ENCODE measurements at places on chromosomes 11 and 22.
A peak's percentile ranks its signal among the peaks of the same experiment; 100 is the strongest.

DNA sequence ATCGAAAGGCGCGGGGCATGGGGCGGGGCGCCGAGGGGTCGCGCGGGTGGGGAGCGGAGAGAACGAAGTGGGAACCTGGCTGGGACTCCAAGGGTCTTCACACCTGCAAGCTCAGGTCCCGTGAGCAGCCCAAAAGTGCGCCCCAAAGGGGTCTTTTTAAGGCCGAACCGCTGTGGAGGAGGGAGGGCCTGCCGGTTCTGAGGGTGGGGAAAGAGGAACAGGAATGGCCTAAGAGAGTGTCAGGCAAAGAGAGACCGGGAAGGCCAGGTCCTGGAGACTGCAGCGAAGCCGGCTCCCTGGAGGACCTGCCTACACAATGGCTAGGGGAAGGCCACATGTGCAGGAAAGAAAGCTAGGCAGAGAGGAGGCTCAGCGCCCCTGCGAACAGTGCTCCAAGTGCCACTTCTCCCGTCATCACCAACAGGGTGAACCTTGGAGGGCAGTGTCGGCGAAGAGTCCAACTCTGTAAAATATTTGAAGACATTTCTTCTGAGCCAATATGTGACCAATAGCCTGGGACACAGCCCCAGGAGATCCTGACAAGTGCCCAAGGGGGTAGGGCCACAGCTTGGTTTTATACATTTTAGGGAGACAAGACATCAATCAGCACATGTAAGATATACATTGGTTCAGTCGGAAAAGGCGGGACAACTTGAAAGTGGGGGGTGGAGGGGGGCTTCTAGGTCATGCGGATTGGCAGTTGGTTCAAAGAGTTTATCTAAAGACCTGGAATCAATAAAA, 710 bp upstream of the DGCR2 start:
- no peak overlapping the region for H3K27ac ChIP-seq
- DNase-seq, result no peak
- H3K4me3 ChIP-seq, result peak overlapping the region; percentile 60
- H3K4me1 ChIP-seq, result peaks cover 20% of the 10 kb centered on the region
- no peaks in the 10 kb centered on the region for H3K27me3 ChIP-seq
- peaks cover 3% of the 10 kb centered on the region for H3K36me3 ChIP-seq

DNA sequence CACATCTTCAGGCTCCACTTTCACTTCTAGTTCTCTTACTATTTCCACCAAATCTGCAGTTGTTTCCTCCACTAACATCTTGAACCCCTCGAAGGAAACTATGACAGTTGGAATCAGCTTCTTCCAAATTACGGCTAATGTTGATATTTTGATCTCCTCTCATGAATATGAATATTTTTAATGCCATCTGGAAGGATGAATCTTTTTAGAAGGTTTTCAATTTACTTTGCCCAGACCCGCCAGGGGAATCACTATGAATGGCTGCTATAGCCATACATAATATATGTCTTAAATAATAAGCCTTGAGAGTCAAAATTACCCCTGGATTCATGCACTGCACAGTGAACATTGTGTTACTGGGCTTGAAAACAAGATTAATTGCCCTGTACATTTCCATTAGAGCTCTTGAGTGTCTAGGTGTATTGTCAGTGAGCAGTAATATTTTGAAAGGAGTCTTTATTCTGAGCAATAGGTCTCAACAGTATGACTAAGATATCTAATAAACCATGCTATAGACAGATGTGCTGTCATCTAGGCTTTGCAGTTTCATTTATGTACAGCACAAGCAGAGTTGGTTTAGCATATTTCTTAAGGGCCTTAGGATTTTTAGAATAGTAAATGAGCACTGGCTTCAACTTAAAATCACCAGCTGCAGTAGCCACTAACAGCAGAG, 48.3 kb upstream of the LRRC55 start:
- no peak overlapping the region for H3K27ac ChIP-seq
- DNase-seq, result no peak
- H3K27me3 ChIP-seq, result no peaks in the 10 kb centered on the region
- no peaks in the 10 kb centered on the region for H3K4me1 ChIP-seq
- no peak overlapping the region for H3K4me3 ChIP-seq

- H3K36me3 ChIP-seq, result no peaks in the 10 kb centered on the region
- H3K27ac ChIP-seq, result no peak overlapping the region
- no peaks in the 10 kb centered on the region for H3K27me3 ChIP-seq
These were observed 14.4 kb downstream of the DNAJB13 start for GRCh38 chr11:73965076-73965763.

DNA sequence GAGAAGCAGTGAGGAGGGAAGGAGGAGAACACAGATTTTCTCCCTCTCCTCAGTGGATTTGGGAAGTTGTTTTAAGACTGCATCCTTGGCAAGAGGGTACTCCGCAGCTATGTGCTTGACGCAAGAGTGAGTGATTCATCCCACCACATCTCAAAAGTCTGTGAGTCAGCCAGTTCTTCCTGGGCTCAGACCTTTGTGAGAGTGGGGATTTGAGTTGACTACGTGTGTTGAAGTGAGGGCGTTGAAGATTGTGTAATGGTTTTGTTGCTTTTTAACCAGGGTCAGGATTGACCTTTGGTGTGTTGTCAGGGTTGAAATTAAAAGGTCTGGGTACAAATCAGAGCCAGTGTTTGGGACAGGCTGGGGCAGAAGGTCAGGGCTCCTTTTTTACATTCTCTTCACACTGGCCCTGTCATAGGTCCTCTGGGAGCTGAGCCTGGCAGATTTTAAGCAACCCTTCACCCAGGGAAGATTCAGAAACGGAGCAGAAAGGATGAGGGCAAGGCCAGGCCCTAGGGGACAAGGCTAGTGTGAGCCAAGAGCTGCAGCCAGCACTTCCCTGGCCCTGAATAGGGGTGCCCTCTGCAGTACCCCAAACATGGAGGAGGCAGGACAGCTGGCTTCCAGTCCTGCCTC, 4.2 kb upstream of the C11orf86 start:
- DNase-seq, result peak; percentile 85
- H3K4me3 ChIP-seq, result peak overlapping the region; percentile 36
- H3K27me3 ChIP-seq, result no peaks in the 10 kb centered on the region
- H3K36me3 ChIP-seq, result no peaks in the 10 kb centered on the region
- peak overlapping the region; percentile 96 for H3K27ac ChIP-seq

GRCh38 chr22:27507935-27508526, 293.5 kb downstream of the MN1 start:
- H3K27me3 ChIP-seq, result no peaks in the 10 kb centered on the region
- peak overlapping the region; percentile 51 for H3K27ac ChIP-seq
- peaks cover 46% of the 10 kb centered on the region for H3K4me1 ChIP-seq
- H3K36me3 ChIP-seq, result no peaks in the 10 kb centered on the region

DNA sequence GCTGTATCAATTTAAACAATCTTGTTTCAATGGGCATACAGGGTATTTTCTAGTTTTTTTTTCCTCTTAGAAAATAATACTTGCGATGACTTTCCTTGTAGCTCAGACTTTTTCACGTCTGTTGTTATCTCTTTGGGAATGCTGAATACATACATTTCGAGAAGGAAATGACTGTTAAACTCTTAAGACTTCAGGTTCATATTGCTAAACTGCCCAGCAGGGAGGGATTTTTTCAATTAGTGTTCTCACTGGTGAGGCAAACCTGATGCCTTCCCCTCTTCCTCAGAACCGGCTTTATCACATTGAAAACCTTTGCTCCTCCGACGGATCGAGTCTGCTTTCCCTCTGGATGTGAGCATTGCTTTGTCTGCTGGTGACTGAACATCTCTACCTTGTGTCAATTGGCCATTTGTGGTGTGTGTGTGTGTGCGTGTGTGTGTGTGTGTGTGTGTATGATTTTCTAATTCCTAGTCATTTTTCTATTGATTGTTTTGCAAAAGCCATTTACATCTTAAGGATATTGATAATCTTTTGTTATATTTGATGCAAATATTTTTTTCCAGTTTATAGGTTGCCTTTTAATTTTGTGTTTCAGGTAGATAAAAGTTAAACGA, 6.6 kb downstream of the NEAT1 start:
- H3K27ac ChIP-seq, result peak overlapping the region; percentile 99
- no peaks in the 10 kb centered on the region for H3K27me3 ChIP-seq
- peaks cover 42% of the 10 kb centered on the region for H3K4me1 ChIP-seq
- DNase-seq, result no peak

GRCh38 chr22:49372111-49372529, 455.6 kb downstream of the BRD1 start:
- no peak for DNase-seq
- H3K4me1 ChIP-seq, result no peaks in the 10 kb centered on the region
- no peak overlapping the region for H3K4me3 ChIP-seq

DNA sequence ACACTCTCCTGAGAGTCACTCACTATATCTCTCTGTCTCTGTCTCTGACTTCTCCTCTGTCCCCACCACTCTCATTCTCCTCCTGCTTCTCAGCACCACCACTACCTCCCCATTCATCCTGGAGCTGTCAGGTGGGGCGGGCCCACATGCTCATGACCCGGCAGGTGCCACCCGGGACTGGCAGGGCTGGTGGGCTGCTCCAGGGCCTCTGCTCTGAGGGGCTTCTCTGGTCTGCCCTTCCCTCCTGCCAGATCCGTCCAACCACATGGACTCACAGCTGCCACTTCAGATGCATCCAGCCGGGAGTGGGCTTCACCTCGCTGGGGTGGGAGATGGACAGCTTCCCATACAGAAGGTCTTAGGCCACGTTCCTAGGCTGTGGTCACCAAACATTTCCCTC, 4.8 kb upstream of the EMID1 start:
- DNase-seq, result no peak
- H3K27me3 ChIP-seq, result peaks cover 19% of the 10 kb centered on the region
- no peaks in the 10 kb centered on the region for H3K4me1 ChIP-seq

GRCh38 chr11:3977078-3977477, 117.5 kb upstream of the RRM1 start:
- no peak for DNase-seq
- no peaks in the 10 kb centered on the region for H3K27me3 ChIP-seq
- no peaks in the 10 kb centered on the region for H3K36me3 ChIP-seq
- H3K27ac ChIP-seq, result no peak overlapping the region
- no peak overlapping the region for H3K4me3 ChIP-seq

DNA sequence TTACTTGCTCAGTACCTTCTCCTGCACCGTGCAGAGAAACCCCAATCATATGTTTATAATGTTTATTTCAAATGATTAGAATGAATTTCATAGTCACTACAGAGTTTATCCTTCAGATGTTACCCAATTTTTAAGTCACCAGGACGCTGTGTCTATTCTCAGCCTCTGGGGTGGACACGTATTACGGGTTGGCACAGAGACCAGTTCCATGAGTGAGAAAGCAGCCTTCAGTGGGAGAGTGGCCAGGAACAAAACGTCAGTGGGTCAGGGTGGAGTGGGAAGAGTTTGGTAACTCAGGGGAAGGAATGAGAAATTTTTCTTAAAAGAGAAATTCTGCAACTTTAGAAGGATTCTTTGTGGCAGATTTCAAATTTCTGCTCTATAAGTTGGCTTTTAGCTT, 77.1 kb upstream of the MTMR2 start:
- no peak overlapping the region for H3K27ac ChIP-seq
- no peaks in the 10 kb centered on the region for H3K27me3 ChIP-seq
- H3K4me3 ChIP-seq, result no peak overlapping the region
- H3K4me1 ChIP-seq, result peaks cover 10% of the 10 kb centered on the region

DNA sequence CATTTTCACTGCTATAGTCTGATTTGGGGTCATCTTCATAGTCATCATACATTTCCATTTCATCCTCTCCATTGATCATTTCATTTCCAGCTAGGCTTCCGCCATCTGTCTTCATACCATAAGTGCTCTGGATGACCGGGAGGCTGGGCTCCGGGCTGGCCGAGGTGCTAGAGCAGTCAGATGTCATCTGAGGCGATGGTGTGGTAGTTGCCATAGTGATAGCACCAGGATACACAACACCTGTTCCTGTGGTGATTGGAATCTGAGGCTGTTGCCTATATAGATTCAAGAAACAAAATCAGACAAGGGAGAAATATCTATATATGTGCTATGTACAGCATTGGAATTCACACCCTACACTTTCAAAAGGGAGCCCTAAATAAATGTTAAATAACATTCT, 383.5 kb downstream of the SOX6 start:
- no peaks in the 10 kb centered on the region for H3K27me3 ChIP-seq
- no peak for DNase-seq
- H3K36me3 ChIP-seq, result peaks cover 3% of the 10 kb centered on the region
- H3K4me3 ChIP-seq, result no peak overlapping the region
- H3K27ac ChIP-seq, result no peak overlapping the region
- peaks cover 26% of the 10 kb centered on the region for H3K4me1 ChIP-seq

- H3K4me1 ChIP-seq, result no peaks in the 10 kb centered on the region
- no peak overlapping the region for H3K4me3 ChIP-seq
- H3K27me3 ChIP-seq, result no peaks in the 10 kb centered on the region
- H3K36me3 ChIP-seq, result peaks cover 5% of the 10 kb centered on the region
These were observed 14.0 kb downstream of the EP300 start for GRCh38 chr22:41106122-41106968.

- no peaks in the 10 kb centered on the region for H3K36me3 ChIP-seq
- H3K4me1 ChIP-seq, result no peaks in the 10 kb centered on the region
- DNase-seq, result no peak
- H3K27ac ChIP-seq, result no peak overlapping the region
- H3K27me3 ChIP-seq, result no peaks in the 10 kb centered on the region
- H3K4me3 ChIP-seq, result no peak overlapping the region
These were observed 950.9 kb upstream of the CHORDC1 start for GRCh38 chr11:91173701-91174100.

- H3K4me1 ChIP-seq, result peaks cover 17% of the 10 kb centered on the region
- no peaks in the 10 kb centered on the region for H3K36me3 ChIP-seq
- no peaks in the 10 kb centered on the region for H3K27me3 ChIP-seq
- H3K27ac ChIP-seq, result no peak overlapping the region
- no peak overlapping the region for H3K4me3 ChIP-seq
These were observed 53.6 kb upstream of the VSTM5 start for GRCh38 chr11:93903989-93904388.

DNA sequence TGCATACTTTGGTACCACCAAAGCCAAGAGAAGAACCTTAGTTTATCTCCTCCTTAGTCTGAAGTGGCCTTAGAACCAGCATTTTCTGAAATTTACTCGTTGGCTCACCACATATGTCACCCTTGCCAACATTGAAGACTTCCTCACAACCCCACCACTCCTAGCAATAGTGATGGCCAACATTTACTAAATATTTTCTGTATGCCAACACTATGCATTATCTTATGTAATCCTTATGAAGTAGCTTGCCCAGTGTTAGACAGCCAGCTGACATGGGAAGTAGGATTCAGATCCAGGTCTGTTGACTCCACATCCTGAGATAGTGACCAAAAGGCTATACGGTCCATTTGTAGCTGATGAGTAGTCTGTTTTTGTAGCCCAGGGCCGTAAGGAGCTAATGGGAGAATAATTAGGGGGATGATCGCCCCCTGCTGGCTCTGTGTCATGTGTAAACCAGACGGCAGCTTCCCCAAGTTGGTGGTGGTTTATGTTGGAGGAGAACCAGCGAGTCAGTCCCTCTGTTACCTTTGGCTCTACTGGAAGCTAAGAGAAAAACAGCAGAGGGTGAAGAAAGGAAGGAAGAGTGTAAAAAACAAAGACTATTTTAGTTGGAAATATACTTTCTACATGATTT, 120.5 kb upstream of the RASSF10 start:
- no peaks in the 10 kb centered on the region for H3K27me3 ChIP-seq
- no peak overlapping the region for H3K4me3 ChIP-seq
- H3K27ac ChIP-seq, result no peak overlapping the region

DNA sequence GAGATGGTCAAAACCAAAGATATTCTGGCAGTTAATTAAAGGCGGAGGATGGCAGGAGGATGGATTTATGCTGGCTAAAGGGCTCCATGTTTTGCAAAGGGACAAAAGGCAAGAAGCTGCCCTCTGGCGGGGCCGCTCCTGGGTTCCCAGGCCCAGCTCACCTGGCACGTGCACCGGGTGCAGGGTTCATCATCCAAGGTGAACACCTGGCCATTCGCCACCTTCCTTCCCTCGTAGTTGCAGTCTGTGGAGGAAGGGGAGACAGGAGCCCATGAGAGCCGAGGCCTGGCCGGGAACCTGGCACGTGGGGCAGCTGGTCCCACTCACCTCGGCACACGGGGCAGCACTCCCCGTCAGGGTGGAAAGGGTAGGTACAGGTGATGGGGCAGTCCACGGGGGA, 23.8 kb downstream of the PGA5 start:
- H3K4me3 ChIP-seq, result no peak overlapping the region
- no peak overlapping the region for H3K27ac ChIP-seq
- no peaks in the 10 kb centered on the region for H3K27me3 ChIP-seq
- peaks cover 8% of the 10 kb centered on the region for H3K4me1 ChIP-seq
- DNase-seq, result no peak
